CD4-positive, CD25-positive, alpha-beta regulatory T cell (primary cell): ENCODE measurements at places on chromosomes 12 and 14. TPM values are rescaled to one million over a fixed set of nuclear protein-coding genes. Genes with fewer than 3 reads are reported as not detected.

Gene TMEM63C
- 1.2 TPM for total RNA-seq

Gene PKP2
- 0.69 TPM for total RNA-seq

Gene TC2N
- total RNA-seq = 138 TPM

GRCh38 chr12:40261937-40262336 lies 37.1 kb downstream of the LRRK2 start:
- H3K4me1 ChIP-seq = no peaks in the 10 kb centered on the region
- no peak for DNase-seq
- H3K4me3 ChIP-seq = no peak overlapping the region

GRCh38 chr14:105885561-105886320 lies 359.4 kb downstream of the TMEM121 start:
- H3K27ac ChIP-seq = no peak overlapping the region
- H3K4me3 ChIP-seq = no peak overlapping the region
- no peaks in the 10 kb centered on the region for H3K4me1 ChIP-seq

DNA sequence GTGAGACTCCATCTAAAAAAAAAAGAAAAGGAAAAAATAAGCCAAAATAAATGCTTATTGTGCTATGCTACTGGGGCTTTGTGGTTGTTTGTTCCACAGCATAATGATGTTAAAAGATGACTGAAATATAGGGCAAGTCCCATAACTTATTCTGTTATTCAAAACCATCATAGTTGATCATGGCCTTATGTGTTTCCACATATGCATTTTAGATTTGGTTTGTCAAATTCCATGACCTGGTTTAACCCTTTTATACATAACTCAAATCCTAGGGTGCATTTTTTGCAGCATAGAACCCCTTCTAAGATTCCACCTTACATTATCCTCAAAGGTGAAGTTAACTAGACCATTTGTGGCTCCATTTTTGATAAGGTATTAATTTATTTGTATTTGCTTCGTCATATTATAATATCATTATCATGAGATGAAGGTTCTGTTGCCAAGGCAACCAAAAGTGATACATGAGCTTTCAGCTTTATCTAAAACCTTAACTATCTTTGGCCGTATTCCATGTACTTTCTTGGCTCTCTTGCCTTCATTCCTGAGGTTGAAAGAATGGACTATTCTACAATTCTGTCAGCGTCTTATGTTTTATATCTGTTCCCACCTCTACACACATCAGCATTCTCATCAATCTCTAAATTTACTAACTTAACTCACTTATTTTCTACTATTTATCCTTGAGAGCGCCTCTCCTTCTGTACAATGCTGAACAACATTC lies 138.7 kb upstream of the DYRK2 start:
- no peaks in the 10 kb centered on the region for H3K36me3 ChIP-seq
- H3K27ac ChIP-seq = no peak overlapping the region
- no peak for DNase-seq
- peaks cover 3% of the 10 kb centered on the region for H3K27me3 ChIP-seq
- H3K4me3 ChIP-seq = no peak overlapping the region
- peaks cover 9% of the 10 kb centered on the region for H3K4me1 ChIP-seq

DNA sequence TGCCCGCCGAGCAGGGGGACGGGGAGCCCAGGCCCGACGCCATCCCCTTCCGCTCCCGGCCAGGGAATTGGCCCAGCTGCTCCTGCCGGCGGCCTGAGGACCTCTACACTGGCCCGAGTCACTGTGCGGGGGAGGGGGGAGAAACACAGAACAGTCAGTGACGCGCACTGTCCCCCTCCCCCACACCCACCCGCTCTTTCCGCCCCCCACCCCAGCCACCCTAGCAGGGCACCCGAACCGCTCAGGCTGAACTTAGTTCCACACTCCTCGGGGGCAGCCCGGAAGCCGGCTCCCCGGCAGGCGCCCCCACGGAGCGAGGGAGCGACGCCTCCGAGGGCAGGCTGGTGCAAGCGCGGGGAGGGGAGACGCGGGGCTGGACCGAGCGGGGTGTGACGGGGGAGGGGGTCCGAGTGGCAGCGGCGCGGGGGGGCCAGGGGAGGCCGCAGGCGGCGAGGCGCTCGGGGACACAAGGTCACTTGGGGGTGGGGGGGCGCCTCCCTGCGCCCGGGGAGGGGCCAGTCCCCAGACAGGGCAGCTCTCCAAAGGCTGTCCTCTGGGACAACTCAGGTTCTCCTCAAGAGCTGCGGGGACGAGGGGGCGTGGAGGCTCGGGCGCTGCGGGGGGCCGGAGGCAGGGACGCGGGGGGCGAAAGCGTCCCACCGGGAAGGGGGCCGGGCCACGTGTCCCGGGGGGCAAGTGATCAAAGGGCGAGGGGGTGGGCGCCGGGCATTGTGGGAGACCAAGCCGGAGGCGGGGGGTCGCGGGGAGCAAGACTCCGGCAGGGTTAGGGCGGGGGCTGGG lies 648 bp downstream of the CHD4 start:
- H3K27ac ChIP-seq = peak overlapping the region; percentile 96
- no peaks in the 10 kb centered on the region for H3K27me3 ChIP-seq
- DNase-seq = peak; percentile 55
- H3K4me3 ChIP-seq = peak overlapping the region; percentile 94
- peaks cover 10% of the 10 kb centered on the region for H3K36me3 ChIP-seq

Gene CNOT2
- total RNA-seq = 121 TPM

Gene RNU4-1
- 1,793 TPM for total RNA-seq

Gene ABCB9
- 5.3 TPM for total RNA-seq

DNA sequence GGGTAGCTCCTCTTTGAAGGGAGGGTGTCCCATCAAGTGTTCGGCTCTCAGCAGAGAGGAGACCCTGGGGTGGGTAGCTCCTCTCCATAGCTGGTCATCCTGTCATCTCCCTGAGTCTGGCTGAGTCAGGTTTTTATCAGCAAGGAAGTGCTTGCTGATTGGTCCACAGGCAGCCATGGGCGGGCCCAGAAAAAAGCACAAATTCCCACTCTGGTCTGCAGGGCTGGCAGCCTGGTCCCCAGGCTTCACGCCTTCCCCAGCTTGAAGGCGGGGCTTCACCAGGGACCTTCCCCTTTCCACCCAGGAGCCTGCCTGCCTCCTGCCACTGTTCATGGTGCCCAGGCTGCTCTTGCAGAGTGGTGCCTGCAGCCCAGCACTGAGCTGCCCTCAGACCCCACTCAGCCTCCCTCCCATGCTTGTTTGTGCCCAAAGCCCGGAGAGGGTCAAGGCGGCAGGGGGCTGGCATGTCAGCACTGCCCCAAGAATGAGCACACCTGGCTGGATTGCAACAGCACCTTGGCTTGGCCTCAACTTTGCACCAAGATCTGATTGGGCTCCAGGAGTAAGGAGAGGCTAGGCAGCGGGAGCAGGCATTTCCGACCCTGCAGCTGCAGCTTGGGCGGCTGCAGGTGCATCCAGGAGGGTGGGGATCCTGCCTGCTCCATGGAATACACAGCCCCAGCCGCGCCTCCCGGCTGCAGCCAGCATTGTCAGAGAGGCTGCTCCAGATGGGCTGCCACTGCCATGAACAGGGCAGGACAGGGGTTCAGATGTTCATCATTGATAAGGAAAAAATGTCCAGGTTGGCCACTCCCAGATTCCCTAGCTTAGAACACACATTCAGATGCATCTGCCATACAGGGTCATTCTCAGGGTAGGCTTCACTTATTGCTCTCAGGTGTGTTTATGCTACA lies 22.0 kb upstream of the WDR89 start:
- H3K4me3 ChIP-seq = no peak overlapping the region
- no peaks in the 10 kb centered on the region for H3K36me3 ChIP-seq
- no peak for DNase-seq
- no peaks in the 10 kb centered on the region for H3K27me3 ChIP-seq

GRCh38 chr14:54815016-54815415 lies 87.6 kb downstream of the GCH1 start:
- no peaks in the 10 kb centered on the region for H3K4me1 ChIP-seq
- DNase-seq = no peak
- H3K36me3 ChIP-seq = no peaks in the 10 kb centered on the region
- no peak overlapping the region for H3K27ac ChIP-seq

Gene C12orf50
- 0.15 TPM for total RNA-seq

Gene PLEK2
- total RNA-seq = not detected

Gene FAM186B
- total RNA-seq = not detected

GRCh38 chr12:132074216-132074615 lies 69.9 kb downstream of the DDX51 start:
- no peaks in the 10 kb centered on the region for H3K27me3 ChIP-seq
- no peak overlapping the region for H3K4me3 ChIP-seq
- H3K27ac ChIP-seq = no peak overlapping the region
- DNase-seq = no peak
- peaks cover 64% of the 10 kb centered on the region for H3K36me3 ChIP-seq
- H3K4me1 ChIP-seq = no peaks in the 10 kb centered on the region

DNA sequence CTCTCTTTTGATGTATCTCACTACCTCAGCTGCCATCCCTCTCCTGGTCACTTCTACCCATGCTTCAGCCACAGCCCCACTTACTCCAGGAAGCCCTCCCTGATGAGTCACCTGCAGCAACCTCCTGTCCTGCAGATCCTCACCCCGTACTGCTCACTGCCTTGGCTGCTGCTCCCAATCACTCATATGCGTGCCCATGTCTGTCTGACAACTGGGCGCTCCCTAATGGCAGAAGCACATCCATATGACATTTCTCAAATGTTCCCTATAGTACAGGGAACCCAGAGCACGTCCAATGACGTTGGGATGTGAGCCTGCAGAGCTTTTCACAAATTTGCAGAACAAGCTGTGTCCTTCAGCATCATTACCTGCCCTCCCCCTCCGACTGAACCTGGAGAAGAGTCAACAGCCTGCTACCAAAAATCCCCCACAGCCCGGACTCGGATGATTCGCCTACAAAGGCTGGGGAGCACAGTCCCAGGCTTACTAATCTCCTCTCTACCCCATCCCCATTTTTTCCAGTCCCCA lies 90.0 kb downstream of the SINHCAF start:
- H3K27ac ChIP-seq = no peak overlapping the region
- H3K36me3 ChIP-seq = no peaks in the 10 kb centered on the region
- no peaks in the 10 kb centered on the region for H3K27me3 ChIP-seq
- no peak for DNase-seq
- no peaks in the 10 kb centered on the region for H3K4me1 ChIP-seq

Gene ENDOU
- total RNA-seq = not detected

DNA sequence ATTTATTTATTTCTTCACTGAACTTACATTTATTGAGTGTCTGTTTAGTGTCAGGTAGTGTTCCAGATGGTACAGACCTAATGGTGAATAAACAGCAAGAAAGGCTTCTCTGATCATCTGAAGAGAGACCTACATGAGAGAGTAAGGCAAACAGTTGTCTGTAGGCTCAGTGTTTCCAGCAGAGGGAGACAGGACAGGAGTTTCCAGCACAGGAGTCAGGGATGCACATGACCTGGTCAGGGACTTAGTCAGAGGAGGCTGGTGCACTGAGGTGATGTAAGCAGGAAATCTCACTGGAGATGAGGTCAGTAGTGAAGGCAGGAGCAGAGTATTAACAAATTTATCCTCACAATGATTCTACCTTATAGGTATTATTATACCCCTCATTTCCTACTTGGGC lies 233.2 kb downstream of the MDGA2 start:
- H3K27ac ChIP-seq = no peak overlapping the region
- no peaks in the 10 kb centered on the region for H3K4me1 ChIP-seq
- no peak overlapping the region for H3K4me3 ChIP-seq

- H3K4me3 ChIP-seq = no peak overlapping the region
- no peaks in the 10 kb centered on the region for H3K36me3 ChIP-seq
- H3K27me3 ChIP-seq = no peaks in the 10 kb centered on the region
- no peak overlapping the region for H3K27ac ChIP-seq
- no peak for DNase-seq
Measured at GRCh38 chr12:120654656-120655055, 14.2 kb downstream of the CABP1 start.

DNA sequence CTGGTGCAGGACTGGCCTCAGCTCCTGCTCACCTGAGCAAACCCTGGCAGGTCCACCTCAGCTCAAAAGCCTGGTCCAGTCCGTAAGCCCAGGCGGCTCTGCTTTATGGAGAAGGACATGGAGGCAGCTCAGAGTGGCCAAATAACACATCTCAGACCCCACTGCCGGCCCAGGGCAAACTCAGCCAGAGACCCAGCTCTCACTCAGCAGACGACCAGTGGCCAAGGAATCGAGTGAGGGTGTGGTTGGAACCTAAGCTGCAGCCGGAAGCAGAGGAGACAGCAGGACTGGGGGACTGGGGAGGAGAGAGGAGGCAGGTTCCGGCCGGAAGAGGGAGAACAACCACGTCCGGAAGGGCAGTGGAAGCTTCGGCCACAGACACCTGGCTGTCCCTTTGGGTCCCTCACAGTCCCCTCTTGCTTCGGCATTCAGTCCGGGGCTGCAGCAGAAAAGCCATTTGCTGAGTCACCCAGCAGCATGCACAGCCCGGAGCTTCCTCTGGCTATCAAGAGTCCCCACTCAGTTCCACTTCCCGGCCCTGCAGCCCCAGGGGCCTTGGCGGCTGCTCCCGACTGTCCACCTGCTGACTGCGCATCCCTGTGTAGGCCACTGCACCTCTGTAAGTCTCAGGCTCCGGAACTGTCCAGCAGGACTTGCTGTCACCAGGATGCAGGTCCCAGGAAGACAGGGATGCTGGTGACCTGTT lies 104.0 kb downstream of the CALM1 start:
- H3K27me3 ChIP-seq = no peaks in the 10 kb centered on the region
- no peak for DNase-seq
- H3K27ac ChIP-seq = no peak overlapping the region

Gene LBHD2
- not detected for total RNA-seq

GRCh38 chr12:11958221-11959091 lies 112.3 kb upstream of the BCL2L14 start:
- no peak overlapping the region for H3K27ac ChIP-seq
- H3K4me1 ChIP-seq = peaks cover 18% of the 10 kb centered on the region
- no peak overlapping the region for H3K4me3 ChIP-seq
- H3K27me3 ChIP-seq = no peaks in the 10 kb centered on the region

Gene SOCS4
- 28.5 TPM for total RNA-seq

GRCh38 chr12:40049268-40049667 lies 56.6 kb downstream of the SLC2A13 start:
- H3K4me1 ChIP-seq = no peaks in the 10 kb centered on the region
- no peak overlapping the region for H3K27ac ChIP-seq
- DNase-seq = no peak
- no peaks in the 10 kb centered on the region for H3K36me3 ChIP-seq
- H3K4me3 ChIP-seq = no peak overlapping the region

Gene ACRBP
- 13.7 TPM for total RNA-seq

DNA sequence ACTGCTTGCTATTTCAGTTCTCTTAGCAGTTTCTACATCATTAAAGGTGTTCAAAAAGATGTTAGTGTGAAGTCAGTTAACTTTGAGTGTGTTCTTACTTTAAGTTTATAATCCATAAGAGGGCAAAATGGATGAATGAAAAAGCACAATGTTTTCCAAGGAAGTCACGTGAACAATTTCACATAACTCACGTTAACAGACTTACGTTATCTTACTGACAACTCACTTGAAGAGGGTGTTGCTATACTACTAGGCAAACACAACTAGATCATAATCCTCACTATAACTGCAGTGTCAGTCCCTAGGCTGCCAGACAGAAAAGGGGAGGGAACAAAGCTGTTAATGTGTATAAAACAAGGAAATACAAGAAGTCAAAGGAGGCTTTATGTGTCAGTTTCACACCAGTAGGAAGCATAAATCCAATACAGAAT lies 6.4 kb downstream of the SLC2A13 start:
- H3K27me3 ChIP-seq = no peaks in the 10 kb centered on the region
- no peaks in the 10 kb centered on the region for H3K36me3 ChIP-seq
- H3K4me1 ChIP-seq = peaks cover under 1% of the 10 kb centered on the region
- DNase-seq = no peak
- no peak overlapping the region for H3K27ac ChIP-seq
- H3K4me3 ChIP-seq = no peak overlapping the region

- no peak overlapping the region for H3K27ac ChIP-seq
- H3K4me1 ChIP-seq = peaks cover 39% of the 10 kb centered on the region
- DNase-seq = no peak
- H3K4me3 ChIP-seq = no peak overlapping the region
Measured at GRCh38 chr14:22580625-22581024, 8.4 kb downstream of the DAD1 start.

GRCh38 chr14:74675219-74675618 lies 37.7 kb downstream of the AREL1 start:
- no peak for DNase-seq
- H3K27ac ChIP-seq = no peak overlapping the region
- H3K4me1 ChIP-seq = no peaks in the 10 kb centered on the region
- no peaks in the 10 kb centered on the region for H3K27me3 ChIP-seq
- peaks cover 66% of the 10 kb centered on the region for H3K36me3 ChIP-seq
